ENCODE measurements at places on chromosomes 7 and 10. TPM values are rescaled to one million over a fixed set of nuclear protein-coding genes. Genes with fewer than 3 reads are reported as not detected.

Gene TMEM140
- total RNA-seq, result 23.3 TPM

Gene EIF5AL1
- total RNA-seq, result 0.05 TPM

Gene CYP26C1
- total RNA-seq, result not detected

Gene ZNF425
- total RNA-seq, result 0.58 TPM

Gene OLAH
- total RNA-seq, result not detected

Gene OR13A1
- not detected for total RNA-seq

Gene JAKMIP3
- 1.7 TPM for total RNA-seq

All from left ventricle myocardium inferior (tissue), 1 donor.